ENCODE measurements at places on chromosomes 12 and 14.

DNA sequence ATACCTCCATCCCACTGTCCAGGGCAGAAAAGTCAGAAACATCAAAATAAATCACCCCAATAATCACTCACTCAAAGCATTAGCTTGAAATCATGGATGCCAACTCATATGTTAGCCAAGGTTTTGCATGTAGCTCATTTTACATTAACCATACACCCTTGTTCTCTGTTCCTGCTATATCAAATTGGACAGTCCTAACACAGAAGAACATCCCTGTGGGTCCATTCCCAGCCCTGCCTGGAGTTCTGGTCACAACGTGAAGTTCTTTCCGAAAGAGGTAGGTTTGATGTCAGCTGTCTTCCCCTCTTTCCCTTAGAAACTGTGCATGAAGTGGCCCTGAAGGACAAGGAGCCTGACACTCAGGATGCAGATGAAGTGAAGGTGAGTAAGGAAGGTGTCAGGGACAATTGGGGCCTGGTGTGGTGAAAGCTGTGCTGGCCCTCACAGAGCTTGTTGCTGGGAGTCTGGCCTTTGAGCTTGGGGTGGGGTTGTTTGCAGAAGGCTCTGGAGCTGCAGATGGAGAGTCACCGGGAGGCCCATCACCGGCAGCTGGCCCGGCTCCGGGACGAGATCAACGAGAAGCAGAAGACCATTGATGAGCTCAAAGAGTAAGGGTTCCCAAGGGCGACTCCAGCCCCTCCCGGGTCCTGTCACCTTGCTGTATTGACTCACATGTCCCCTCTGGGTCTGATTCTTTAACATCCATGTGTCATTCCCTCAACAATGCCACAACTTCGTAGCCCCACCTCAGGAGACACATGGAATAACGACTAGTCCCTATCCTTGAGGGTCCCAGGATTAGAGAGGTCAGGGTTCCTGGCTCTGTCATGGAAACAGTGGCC is 15.0 kb upstream of the PIP4K2C start:
- DNase-seq = no peak

DNA sequence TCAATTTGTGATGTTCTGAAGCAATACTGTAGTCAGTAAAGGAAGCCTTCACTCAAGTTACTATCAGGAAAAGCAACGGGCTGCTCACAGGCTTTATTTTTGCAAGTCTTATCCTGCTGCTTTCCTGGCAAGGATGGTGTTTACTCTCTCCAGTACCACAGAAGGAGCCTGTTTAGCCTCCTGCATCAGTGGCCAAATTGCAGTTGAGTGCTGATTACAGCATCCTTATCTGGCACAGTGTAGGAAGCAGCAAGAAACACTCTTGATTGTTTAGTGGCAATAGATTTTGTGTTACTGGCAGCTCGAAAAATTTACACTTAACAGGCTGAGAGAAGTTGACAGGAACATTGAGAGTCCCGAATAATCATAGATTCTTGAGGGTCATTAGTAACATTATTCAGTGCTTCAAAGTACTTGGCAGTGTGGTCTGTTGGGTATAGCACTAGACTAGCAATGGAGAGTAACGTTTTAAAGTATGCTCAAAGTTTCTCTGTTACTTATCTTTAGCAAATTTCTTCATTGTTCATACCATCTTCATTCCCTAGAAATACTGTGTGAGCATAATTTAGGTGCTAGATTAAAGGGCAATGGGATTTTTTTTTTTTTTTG is 11.7 kb downstream of the TULP3 start:
- no peak for DNase-seq

DNA sequence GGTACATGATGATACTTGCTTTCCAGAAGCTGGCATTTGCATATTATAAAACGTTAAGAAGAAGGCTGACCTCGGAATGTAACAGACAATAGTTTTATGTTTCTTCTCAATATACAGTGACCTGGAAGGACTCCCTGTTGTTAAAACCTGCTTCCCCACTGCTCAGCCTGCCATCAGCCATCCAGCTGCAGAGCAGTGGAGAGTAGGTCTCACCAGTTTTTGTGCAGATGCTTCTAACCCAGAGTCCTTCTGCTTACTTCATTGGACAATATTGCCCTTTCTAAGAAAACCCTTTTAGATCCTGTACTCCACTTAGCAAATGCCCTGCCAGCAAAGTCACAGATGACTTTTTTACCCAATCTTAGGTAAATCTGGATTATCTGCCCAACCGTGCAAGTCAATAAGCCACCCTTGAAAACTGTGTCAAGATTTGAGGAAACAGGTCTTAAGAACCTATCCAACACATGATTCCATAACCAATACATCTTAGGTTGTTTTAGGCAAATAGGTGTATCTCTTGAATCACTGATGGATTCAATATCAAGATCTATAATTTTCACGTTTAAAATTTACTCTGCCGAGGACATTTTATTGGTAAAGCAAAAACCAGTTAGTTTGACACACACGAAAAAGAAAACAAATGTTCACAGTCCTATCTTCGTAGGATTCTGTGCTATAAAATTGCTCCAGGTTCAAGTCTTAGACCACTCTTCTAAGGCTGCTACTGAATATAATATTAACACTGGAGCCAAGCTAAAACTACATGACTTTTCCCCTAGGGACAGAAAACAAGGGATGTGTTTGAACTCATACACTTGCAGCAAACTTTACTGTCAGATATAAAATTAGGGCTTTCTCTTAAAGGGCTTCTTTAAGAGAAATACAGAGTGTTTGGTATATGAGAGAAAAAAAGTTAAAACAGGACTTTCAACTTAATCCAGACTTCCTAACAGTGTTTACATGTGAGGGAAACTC is 5.7 kb downstream of the PHLDA1 start:
- DNase-seq = no peak

- DNase-seq = no peak
Observed at GRCh38 chr14:65297744-65298143, 114.8 kb upstream of the FUT8 start.

DNA sequence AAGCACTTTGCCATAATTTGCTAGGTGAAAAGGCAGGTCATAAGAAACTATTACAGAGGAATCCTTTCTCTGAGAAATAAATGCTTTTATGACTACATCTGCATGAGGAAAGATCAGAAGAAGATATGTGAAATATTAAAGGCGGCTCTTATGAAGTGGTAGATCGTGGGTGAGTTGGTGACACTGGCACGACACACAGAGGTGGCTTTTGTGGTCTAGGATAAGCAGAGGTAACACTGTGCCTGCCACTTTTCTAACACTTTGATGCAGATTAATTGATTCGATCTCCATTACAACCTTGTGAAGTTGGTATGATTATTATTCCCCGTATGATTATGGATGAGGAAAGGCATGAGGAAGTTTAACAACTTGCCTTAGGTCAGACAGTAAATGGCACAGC is 60.0 kb upstream of the ELK3 start:
- no peak for DNase-seq

GRCh38 chr12:118418385-118419057 is 42.2 kb downstream of the SUDS3 start:
- DNase-seq = no peak

GRCh38 chr12:45887544-45887943 is 102.8 kb downstream of the SCAF11 start:
- no peak for DNase-seq

All from activated CD4-positive, alpha-beta T cell treated with anti-CD3 and anti-CD28 coated beads for 24 hours (primary cell).